Stimulated activated CD8-positive, alpha-beta memory T cell treated with anti-CD3 and anti-CD28 coated beads, Interleukin-2, amount 100 ng/mL, for 48 hours (primary cell): ENCODE measurements at places on chromosomes 13 and 19.

DNA sequence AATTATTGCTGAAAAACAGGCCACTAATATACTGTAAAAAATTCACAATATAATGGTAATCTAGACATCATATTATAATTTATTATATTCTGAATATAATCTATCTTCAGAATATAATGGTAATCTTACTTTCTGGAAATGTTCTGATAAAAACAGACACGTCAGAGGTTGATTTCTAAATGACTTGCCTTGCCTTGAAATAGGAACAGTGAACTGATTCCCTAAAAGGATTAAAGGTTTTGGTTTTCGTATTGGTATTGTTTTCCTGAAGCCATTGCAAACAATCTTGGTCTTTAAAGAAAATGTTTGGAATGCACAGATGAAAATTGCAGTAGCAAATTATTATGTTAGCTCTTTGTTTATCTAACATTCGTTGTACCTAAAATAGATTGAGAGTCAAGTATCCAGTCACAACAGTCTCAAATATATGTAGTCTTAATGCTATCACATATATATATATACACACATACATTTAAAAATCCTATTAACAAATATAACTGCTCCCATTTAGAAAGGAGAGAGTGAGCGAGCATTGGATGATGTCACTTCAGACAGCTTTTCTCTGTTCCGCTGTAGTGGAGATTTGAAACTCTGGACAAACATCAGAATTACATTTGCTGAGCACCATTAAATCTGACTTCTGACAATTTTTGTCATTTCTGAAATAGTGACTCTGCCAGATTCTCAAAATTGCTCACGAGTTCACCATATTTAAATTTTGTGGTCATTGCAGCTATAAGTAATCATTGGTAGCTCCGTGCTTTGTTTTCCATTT, 1.7 kb downstream of the ITM2B start:
- no peak for DNase-seq

DNA sequence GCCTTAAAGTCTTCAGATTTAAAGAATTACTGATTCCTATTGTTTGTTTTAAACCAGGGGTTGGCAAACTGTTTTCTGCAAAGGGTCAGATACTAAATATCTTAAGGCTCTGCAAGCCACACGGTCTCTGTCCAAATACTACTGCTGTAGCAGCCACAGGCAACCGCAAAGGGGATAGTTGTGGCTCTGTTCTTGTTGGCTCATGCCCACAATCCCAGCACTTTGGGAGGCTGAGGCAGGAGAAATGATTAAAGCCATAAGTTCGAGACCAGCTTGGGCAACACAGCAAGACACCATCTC, 22.4 kb downstream of the RANBP3 start:
- no peak for DNase-seq

DNA sequence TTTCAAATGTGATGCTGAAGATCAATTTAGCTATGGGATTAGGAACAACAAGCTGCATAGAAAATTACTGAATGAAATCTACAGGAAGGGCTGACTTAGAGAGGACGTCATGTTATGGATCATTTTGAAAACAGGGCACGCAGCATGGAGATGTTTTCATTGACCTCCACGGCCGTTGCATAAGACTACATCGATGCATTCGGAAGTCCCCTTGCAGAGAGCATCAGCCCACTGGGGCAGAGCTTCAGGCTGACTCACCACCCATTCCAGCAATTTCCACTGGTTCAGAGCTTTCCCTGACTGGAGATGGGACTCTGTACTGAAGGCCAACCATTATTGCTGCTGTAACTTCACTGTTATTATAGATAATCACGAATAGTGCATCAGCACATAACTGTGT, 305.3 kb downstream of the IRS2 start:
- DNase-seq = no peak

- DNase-seq = no peak
Observed at GRCh38 chr19:11451871-11452619, 16.6 kb downstream of the PRKCSH start.

DNA sequence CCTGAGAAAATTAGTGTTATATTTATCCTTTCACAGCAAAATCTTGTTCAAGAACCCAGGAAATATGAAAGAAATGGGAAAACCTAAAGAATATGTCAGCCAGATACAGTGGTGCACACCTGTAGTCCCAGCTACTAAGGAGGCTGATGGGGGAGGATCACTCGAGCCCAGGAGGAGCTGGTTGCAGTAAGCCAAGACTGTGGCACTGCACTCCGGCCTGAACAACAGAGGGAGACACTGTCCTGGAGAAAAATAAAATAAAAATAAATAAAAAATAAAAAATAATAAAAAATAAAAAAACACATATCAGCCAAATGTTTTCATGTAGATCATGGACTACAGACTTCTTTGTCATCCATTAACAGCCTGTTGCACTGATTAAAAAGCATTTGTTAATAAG, 244.8 kb upstream of the KLHL1 start:
- DNase-seq = no peak

- DNase-seq = no peak
Observed at GRCh38 chr13:110293649-110294048, 13.3 kb downstream of the COL4A1 start.

- DNase-seq = no peak
Observed at GRCh38 chr19:1125601-1126467, 22.0 kb downstream of the GPX4 start.

GRCh38 chr19:35937345-35938281, 1.4 kb downstream of the LRFN3 start:
- DNase-seq = no peak

DNA sequence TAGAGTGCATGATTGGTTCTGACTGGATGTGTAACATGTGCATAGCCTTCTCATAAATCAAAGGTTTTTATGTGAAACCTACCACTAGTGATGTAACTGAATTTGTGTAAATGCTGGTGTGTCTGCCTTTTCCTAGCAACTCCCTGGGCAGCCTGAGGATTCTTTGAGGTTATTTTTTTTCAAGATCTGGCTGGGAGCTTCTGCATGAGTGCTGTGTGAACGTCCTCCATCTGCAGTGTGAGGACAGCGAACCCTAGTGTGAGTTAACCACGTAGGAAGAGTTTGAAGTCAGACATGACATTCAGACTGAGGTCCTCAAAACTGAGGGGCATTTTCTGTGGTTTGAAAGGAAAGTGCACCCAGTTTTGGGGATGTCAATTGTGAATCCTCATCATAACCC, 39.9 kb downstream of the DPRX start:
- DNase-seq = no peak

DNA sequence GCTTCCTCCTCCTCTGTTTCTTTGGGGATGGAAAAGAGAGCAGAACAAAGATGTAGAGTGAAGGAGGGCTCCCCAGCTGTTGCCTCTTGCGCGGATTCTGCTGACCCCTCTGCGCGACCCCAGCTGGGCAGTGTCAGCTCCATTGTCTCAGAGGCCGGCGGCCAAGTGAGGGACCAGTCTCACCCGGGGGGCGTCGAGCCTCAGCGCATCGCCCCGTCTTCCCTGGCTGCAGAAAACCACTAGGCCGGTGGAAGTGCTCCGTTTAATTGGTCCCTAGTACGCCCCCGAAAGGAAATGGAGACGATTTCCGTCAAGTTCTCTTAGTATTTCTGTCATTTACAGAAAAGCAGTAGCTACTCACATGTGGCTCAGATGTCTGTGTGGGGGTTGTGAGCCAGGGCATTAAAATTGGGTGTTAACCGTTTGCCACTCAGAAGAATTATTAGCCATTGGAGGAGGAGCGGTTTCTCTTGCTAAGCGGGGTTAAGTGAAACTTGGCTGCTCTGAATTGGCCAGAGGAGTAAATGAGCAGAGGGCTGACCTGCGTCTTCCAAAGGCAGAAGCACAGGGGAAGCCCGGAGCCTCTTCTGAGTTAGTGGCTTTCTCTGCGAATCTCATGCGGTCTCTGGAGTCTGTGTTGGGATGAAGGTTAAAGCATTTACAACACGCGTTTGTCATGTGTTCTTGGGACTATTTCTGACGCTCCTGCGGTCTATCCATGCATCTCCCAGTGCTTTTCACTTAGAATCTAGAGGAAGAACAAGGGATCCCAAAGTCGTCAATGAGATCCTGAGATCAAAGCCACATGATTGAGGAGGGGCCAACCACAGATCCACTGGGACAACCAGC, 132.8 kb upstream of the MYO16 start:
- DNase-seq = no peak

- no peak for DNase-seq
Observed at GRCh38 chr19:17107546-17108452, 32.2 kb downstream of the MYO9B start.

GRCh38 chr13:72698164-72698563, 29.3 kb downstream of the MZT1 start:
- DNase-seq = no peak

- DNase-seq = no peak
Observed at GRCh38 chr19:16899566-16900075, 10.8 kb downstream of the F2RL3 start.

- DNase-seq = no peak
Observed at GRCh38 chr19:57280962-57281400, 696 bp downstream of the ZNF460 start.

GRCh38 chr13:94632226-94632980, 30.7 kb downstream of the GPR180 start:
- no peak for DNase-seq

- peak; percentile 78 for DNase-seq
Observed at GRCh38 chr19:38729653-38730469, 14.4 kb downstream of the CAPN12 start.

- DNase-seq = peak; percentile 3
Observed at GRCh38 chr13:99151516-99151915, 49.1 kb upstream of the UBAC2 start.

GRCh38 chr19:5534787-5535586, 32.8 kb downstream of the TINCR start:
- peak; percentile 12 for DNase-seq

DNA sequence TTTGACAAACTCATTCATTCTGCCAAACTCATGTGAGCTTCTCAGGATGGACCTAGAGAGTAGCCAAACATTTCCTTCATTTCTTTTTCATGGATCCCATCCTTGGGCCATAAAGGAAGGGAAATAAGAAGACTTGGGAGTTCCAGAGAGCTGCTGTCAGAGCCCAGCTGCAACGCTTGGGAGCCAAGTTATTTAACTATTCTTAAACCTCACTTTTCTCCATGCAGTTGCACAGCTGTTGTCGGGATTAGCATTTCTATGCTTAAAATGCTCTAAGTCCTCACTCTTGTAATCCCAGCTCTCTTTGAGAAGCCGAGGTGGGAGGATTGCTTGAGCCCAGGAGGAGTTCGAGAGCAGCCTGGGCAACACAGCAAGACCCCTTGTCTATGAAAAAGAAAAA, 11.7 kb upstream of the CASP14 start:
- DNase-seq = no peak

GRCh38 chr13:99693852-99694611, 192.8 kb downstream of the TM9SF2 start:
- DNase-seq = no peak

DNA sequence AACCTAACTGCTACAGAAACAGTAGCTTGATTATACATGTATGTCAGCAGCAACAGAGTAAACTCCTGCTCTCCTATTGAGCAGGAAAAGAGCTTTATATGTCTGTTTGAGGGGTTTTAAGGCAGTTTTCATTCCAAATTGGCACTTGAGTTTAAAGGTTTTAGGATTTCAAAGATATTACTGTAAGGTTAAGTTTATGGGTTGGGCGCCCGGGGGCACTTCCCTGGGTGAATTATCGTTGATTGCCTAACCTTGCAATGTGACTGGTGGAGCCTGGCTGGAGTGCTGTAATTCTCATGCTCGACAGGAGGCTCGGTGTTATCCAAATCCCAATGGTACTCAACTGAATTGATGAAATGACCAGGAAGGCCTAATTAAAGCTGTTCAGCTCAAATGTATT, 1586.1 kb downstream of the OLFM4 start:
- DNase-seq = no peak

GRCh38 chr13:31503626-31504025, 235.7 kb upstream of the RXFP2 start:
- no peak for DNase-seq

DNA sequence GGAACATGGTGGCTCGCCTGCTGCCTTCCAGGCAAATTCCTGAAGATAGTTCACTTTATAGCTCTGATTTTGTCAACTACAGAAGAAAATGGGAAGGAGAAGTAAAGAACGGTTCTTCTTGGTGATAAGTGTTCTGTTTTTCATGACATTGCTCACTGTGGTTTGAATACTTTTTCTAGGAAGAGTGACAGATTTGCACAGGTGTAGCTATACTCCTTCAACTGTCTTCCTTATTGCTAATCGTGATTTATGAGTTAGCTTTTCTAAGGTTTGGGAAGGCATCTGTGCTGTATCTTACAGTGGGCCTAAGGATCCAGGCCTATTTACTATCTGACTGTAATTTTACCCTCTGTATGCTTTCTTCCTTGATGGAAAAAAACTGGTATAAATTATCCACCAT, 405.6 kb downstream of the NDFIP2 start:
- no peak for DNase-seq

GRCh38 chr19:38170334-38170733, 53.7 kb downstream of the DPF1 start:
- no peak for DNase-seq

DNA sequence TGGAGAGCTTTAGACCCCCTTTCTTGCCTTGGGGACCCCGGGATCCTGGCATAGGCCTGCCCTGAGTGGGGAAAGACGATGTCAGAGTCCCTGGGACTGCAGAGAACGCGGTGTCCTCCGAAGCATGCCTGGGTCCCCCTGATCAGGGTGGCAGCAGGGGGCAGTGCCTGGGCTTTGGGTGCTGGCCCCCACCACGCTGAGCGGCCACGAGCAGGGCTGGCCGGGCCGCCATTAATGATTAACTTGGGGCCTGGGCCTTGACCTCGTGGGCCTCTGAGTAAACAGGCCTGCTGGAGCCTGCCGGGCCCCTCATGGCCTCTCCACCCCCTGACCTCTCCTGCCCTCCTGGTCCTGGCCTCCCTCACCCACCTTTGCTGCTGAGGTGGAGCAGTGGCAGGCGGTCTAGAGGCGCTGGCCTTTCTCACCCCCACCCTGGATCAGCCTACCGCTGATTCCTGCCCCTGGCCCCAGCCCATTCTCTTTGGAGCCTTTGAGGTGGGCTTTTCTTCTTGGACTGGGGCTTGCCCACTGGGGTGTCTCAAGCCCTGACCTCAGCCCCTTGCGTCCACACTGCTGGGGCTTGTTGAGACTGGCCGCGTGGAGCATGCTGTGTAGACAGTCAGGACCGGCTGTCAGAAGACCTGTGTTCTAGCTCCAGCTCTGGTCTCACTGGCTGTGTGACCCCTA, 26.3 kb downstream of the CEBPA start:
- DNase-seq = no peak
